GM06990 (cell line): ENCODE measurements at places on chromosomes 4 and X.

DNA sequence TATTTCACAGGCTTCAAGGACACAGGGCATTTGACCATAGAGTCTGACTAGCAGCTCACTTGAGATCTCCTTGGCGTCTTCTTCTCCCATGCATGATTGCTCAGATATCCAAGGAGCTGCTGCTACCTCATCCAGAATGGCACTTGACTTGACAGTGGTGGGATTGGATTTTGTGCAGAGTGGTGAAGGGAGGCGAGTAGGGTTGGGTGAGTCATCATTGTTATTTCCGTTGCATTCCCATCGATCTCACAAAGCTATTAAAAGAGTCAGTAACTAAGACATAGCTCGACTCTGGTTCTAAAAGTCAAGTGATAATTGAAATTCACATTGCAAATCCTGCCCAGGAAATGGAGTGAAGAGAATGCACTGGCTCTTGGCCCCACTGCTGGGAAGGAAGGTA, 27.7 kb downstream of the NHSL2 start:
- DNase-seq = no peak

- DNase-seq = no peak
Observed at GRCh38 chrX:86711531-86712180, 563.4 kb downstream of the DACH2 start.

DNA sequence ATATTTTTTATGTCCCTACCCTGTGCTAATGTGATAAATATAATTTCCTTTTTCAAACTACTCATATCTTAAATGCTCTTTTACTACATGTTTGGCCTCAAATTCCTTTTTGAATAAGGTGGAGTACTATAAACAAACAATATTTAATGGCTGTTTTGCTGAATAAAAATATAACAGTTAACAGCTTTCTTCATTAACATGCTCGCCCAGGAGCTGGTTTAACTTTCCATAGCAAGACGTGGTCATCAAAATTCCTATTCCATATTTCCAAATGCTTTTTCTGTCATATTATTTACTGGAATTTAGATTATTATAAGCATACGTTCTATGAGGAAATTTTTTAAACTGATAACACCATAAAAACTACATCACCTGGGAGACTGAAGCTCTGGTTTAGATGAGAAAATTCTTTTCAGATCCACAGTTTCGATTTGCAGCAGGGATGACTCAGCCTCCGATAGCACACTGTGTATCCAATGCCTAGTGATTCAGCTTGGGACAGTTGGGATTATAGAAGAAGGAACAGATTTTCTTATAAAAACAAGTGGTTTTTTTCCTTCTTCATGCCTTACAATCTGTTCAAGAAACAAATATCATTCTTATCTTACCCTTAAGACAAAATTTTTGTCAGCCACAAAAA, 129.1 kb downstream of the FBXO8 start:
- DNase-seq = no peak

GRCh38 chrX:16664074-16664473, 14.1 kb downstream of the S100G start:
- no peak for DNase-seq

- no peak for DNase-seq
Observed at GRCh38 chr4:183284965-183285364, 35.1 kb downstream of the CLDN22 start.

DNA sequence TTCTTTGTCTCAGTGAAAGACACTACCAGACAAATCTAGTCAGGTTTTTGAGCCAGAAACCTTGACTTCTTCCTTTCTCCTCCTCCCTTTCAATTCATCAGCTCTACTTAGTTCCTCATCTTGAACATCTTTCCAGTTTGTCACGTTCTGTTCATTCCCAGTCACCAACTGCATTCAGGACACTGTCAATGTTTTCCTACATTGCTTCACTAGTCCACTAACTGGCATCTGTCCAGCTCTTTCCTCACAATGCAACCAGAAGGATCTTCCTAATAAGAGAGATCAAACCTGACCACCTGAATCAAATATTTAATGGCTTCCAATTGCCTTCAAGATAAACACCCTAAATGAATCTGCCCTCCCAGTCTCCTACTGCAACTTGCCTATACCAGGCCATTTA, 52.5 kb downstream of the SYNPO2 start:
- no peak for DNase-seq

- no peak for DNase-seq
Observed at GRCh38 chr4:172818901-172819300, 349.7 kb upstream of the GALNT7 start.

DNA sequence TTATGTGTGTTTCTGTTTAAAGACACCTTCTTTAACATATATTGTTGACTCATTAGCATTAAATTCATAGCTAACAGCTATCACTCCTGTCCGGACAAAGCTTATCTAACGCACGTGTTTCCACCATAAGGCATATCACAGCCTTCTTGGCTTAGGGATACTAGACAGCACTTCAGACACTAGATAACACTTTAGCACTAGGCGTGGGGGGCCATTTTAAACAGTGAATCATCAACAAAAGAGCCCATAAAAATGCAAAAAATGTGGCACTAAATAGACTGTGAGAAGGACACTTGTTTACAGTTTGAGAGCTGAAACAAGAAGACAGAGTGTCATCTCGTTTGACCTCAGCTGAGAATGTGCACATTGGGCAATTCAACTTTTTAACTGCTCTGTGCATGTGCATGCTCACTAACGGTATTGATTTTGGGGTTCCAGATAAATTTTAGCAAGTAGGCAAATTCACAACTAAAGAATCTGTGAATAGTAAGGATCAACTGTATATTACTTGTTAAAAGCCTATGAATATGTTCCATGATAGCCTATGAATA, 58.9 kb upstream of the RAI2 start:
- DNase-seq = no peak

DNA sequence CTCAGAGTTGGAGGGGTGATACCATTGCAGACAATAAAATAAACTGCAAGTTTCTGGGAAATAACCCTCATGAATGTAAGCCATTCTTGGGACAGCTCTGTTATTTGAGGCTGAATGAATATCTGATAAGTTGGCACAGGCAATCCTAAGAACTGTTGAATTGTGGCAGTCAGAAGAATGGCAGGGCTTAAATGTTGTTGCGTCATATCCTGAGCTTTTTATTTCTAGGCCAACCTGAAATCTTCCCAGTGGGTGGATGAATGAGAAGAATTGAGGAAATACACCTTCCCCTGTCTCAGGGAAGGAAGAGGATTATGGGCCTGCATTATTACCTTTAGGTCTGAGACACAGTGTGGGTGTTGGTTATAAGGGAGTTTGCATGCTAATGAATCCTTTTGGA, 64.4 kb upstream of the C4orf54 start:
- DNase-seq = no peak

- DNase-seq = no peak
Observed at GRCh38 chr4:150681063-150681462, 99.1 kb downstream of the MAB21L2 start.

DNA sequence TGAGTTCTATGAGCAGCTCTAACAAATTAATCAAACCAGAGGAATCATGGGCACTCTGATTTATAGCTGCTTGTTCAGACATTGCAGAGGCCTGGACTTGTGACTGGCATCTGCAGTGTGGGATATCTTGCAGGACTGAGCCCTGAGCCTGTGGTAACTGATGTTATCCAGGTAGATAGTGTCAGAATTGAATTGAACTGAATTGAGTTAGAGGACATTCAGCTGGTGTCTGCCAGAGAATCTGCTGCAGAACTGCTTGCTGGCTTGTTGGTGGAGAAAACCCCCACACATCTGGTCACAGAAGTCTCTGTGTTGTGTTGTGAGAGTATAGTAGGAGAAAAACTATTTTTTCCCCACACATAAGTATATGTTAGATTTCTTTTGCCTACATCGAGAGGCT, 42.2 kb downstream of the SMIM20 start:
- no peak for DNase-seq

DNA sequence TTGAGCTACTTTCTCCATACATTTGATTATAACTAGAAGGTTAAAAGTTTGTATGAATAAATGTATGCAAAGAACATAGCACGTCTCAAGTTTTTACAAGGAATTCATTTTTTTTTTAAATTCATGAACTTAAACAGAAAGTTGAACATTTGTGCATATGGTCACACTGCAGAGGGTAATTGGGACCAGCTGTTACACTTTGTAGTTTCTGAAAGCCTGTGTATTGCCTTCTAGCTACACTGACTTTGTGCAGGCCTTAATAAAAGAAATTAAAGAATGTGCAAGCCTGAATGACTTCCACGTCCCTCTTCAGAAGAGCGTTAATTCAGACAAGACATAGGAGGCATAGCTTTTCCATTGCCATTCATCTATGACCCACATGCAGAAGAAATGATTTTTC, 153.1 kb upstream of the PCDH18 start:
- no peak for DNase-seq

GRCh38 chr4:156771171-156771837, 200.3 kb downstream of the PDGFC start:
- no peak for DNase-seq

- no peak for DNase-seq
Observed at GRCh38 chr4:71694961-71695360, 88.9 kb downstream of the GC start.

DNA sequence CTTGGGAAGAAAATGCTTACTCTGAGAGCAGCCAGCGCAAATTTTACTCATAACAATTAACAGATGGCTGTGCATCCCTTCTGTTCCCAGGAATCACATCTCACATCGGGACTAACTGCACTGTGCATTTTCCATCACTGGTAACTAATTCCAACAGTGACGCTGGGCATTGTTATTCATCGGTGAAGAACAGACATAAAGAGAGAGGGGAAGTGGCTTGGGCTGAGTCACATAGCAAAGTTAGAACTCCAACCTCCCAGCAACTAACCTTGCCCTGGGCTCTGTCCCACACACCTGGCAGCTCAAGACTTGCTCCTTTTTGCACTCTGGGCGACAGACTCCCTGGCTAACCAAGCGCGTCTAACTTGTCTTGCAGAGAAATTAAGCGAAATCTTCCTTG, 6.4 kb upstream of the LONRF3 start:
- no peak for DNase-seq

- DNase-seq = no peak
Observed at GRCh38 chr4:44646151-44646550, 5.3 kb downstream of the YIPF7 start.

GRCh38 chr4:4425696-4426095, 38.8 kb downstream of the NSG1 start:
- no peak for DNase-seq

DNA sequence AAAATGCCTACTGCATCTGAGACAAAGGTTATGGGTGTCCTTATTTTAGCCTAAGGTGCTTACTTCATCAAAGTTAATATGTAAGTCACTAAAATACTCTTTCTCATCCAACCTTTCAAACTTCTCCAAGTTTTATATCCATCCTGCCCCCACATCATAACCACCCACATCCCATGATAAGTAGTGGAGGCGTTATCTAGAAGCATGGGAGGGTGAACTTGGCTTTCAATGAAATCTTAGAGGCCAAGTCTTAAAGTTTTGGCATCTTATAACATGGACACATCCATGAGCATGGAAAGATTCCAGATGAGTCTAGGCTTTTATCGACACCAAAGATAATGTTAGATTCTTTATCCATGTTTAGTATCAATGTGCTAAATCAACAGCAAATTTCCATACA, 22.9 kb upstream of the SEC24D start:
- no peak for DNase-seq

- no peak for DNase-seq
Observed at GRCh38 chr4:40978548-40978947, 228.8 kb downstream of the NSUN7 start.

GRCh38 chr4:184807797-184808712, 17.7 kb downstream of the ACSL1 start:
- DNase-seq = no peak

DNA sequence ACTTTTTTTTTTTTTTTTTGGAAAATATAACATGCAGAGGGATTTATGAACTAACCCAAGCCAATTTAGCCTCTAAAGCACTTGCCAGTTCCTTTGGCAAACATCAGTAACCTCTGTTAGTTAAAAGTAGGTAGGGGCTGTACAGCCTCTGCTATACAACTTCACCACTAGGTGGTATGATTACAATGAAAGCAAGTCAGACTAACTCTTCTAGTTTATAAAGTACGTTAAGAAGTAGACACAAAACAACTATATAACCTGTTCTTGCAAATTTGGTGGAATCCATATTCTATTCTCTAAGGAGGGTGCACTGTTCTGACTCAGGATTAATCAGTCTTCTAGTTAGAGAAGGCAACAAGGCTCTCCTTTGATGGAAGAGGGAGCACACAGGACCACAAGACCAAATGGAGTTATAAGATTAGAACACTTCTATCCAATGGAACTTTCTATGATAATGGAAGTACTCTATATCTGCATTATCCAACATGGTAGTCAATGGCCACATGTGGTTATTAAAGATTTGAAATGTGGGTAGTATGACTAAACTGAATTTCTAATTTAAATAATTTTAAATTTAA, 12.8 kb downstream of the AIMP1 start:
- no peak for DNase-seq

DNA sequence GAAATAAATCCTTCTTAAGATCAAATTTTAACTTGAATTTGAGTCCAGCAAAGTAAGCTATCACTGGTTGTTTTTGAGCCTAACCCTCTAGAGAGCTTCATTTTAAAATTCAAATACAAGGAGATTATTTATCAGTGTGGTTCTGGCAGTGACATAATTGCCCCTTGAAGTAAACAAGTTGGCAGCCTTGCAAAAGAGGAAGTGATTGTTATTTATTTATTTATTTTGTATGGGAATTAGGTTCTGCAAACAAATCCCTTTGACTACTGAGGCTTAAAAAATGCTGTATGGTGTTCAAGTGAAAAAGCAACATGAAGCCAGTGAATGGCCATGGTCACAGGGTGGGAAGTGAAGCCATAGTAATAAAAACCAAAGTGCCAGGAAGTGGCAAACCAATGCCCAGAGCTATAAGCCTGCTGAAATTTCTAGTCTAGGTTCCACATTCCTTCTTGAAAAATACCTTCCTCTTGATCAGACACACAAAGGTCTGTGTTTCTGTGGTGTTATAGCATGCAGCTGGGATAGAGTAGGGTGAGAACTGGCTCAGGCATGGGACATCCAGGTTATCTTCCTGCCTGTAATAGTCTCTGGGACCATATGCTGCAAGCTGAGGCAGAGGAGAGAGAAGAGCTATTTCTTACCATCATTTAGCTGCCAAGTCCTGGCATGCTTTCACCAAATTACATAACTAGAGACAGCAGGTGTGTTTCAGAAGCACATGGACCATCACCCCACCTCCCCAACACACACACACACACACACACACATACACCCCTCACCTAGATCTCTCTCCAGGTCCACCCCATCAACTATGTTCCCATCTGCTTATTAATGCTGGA, 47.1 kb upstream of the TSPAN7 start:
- DNase-seq = no peak

- DNase-seq = no peak
Observed at GRCh38 chr4:2587213-2587823, 50.9 kb downstream of the FAM193A start.
